ENCODE measurements at places on chromosomes 5 and 9. TPM values are rescaled to one million over a fixed set of nuclear protein-coding genes. Genes with fewer than 3 reads are reported as not detected.

DNA sequence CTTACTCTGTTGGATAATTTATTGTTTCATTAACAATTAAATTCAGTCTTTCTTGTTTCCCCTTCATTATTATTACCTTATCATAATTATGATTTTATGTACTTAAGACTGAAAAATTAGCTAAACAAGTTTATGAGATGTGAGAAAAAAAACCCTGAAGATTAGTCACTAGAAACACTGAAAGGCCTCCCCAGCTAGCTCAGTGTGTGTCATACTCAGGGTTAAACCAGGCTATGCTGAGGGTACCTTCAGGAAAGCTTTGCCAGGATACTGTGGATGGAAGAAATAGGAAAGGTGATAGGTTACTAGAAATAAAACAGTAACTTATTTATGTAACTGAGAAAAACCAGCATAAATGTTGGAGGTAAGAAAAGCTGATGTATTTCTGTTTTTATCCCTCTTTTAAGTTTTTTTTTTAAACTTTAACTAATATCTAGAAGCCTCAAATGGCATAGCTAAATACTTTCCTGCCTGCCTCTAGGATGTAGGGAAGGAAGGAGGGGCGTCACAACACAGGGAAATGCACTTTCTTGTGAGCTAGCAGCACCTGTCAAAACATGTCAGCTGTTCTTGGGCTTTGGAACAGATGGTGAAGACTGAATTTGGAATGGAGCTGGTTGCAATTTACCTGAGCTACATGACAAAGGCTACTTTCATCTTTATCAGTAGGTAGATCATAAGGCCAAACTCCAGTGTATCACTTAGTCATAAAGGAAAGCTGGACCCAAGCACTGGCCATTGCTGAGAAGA is 24.2 kb downstream of the NMRK1 start:
- H3K36me3 ChIP-seq, result no peaks in the 10 kb centered on the region
- H3K4me3 ChIP-seq, result no peak overlapping the region
- no peak overlapping the region for H3K27ac ChIP-seq
- no peaks in the 10 kb centered on the region for H3K27me3 ChIP-seq
- DNase-seq, result peak; percentile 63

PCDHA11 gene
- total RNA-seq, result under 0.01 TPM

GRCh38 chr9:83304686-83305085 is 233.5 kb downstream of the FRMD3 start:
- H3K4me3 ChIP-seq, result no peak overlapping the region
- peak; percentile 37 for DNase-seq
- H3K36me3 ChIP-seq, result no peaks in the 10 kb centered on the region
- H3K4me1 ChIP-seq, result no peaks in the 10 kb centered on the region
- no peaks in the 10 kb centered on the region for H3K27me3 ChIP-seq

GRCh38 chr9:123457583-123457982 is 101.6 kb downstream of the CRB2 start:
- H3K27ac ChIP-seq, result no peak overlapping the region
- no peaks in the 10 kb centered on the region for H3K36me3 ChIP-seq
- no peak overlapping the region for H3K4me3 ChIP-seq
- H3K4me1 ChIP-seq, result no peaks in the 10 kb centered on the region

GRCh38 chr9:31623511-31623910 is 760.9 kb upstream of the ACO1 start:
- H3K27ac ChIP-seq, result no peak overlapping the region
- no peaks in the 10 kb centered on the region for H3K4me1 ChIP-seq
- H3K4me3 ChIP-seq, result no peak overlapping the region
- DNase-seq, result no peak
- H3K36me3 ChIP-seq, result no peaks in the 10 kb centered on the region
- H3K27me3 ChIP-seq, result no peaks in the 10 kb centered on the region

- H3K36me3 ChIP-seq, result peaks cover 4% of the 10 kb centered on the region
- DNase-seq, result no peak
- no peak overlapping the region for H3K4me3 ChIP-seq
- no peaks in the 10 kb centered on the region for H3K4me1 ChIP-seq
These were observed 102.8 kb upstream of the SAP30L start for GRCh38 chr5:154342963-154343362.

- no peak overlapping the region for H3K4me3 ChIP-seq
- no peak for DNase-seq
- peaks cover 10% of the 10 kb centered on the region for H3K27me3 ChIP-seq
- peaks cover 4% of the 10 kb centered on the region for H3K36me3 ChIP-seq
- H3K27ac ChIP-seq, result no peak overlapping the region
These were observed 18.0 kb downstream of the AMBP start for GRCh38 chr9:114060070-114060469.
